ENCODE measurements at places on chromosomes 7 and 10. TPM values are rescaled to one million over a fixed set of nuclear protein-coding genes. Genes with fewer than 3 reads are reported as not detected.

Gene ZNF33A
- total RNA-seq = 13.6 TPM

Gene THAP5
- 45.4 TPM for total RNA-seq

DNA sequence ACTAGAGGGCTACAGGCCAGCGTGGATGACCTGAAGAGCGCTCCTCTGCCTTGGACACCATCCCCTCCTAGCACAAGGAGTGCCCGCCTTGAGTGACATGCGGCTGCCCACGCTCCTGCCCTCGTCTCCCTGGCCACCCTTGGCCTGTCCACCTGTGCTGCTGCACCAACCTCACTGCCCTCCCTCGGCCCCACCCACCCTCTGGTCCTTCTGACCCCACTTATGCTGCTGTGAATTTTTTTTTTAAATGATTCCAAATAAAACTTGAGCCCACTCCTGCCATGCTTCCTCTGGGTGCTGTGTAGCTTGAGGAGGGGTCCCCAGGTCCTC lies 4.5 kb downstream of the SNCG start:
- no peak for DNase-seq

GRCh38 chr7:156234192-156234591 lies 406.4 kb upstream of the RNF32 start:
- DNase-seq = no peak

GRCh38 chr10:11107948-11108347 lies 90.3 kb downstream of the CELF2 start:
- no peak for DNase-seq

- DNase-seq = no peak
Measured at GRCh38 chr7:114104035-114104434, 185.2 kb upstream of the PPP1R3A start.

- DNase-seq = peak; percentile 45
Measured at GRCh38 chr10:101029520-101030295, 1.2 kb downstream of the PDZD7 start.

DNA sequence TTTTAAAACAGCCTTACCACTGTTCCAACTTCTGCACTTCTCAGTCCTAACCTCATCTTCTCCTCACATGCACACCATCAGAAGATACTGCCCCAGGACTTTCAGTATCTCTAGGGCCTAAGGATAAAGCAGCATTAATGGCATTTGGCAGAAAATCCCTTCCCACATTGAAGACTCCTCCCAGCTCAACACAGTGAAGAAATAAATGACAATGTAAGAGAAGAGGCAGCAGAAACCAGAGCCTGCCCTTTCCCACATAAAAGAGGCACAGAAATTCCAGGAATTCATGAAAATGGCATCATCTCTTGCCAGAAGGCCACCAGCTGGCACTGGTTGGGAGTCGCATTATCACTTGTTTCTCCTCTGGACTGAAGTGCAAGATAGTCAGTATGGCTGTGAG lies 3.7 kb downstream of the GCC1 start:
- DNase-seq = no peak

DNA sequence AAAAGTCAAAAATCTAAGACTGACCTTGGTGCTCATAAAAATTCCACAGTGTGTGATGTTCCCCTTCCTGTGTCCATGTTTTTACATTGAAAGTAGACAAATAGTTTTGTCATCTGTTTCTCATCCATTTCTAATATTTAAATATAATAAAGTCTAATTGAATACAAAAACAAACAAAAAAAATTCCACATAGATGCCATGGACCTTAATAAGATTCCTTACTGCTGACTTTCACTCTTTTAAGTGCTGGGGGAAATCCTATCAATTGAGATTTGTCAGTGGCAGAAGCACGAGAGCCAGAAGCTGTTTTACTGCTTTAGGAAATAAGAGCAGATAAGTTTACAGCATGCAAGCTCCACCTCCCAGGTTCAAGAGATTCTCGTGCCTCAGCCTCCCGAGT lies 310.0 kb downstream of the ABCA13 start:
- no peak for DNase-seq

DNA sequence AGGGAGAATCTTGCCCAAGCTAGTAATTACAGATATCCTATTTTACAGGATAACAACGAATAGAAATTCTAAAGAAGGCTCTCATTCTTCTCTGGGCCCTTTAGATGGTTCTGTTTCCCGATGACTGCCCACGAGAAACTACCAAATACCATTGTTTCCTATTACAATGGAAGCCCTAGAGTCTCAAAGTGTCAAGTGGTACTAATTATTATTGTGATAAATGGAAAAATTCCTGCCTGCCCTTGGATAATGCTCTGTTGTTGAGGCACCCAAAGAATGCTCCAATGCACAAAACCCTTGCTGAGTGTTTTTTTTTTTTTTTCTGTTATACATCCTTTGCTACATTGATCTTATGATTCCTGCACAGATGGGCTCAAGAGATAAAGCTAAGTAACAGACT lies 504.5 kb downstream of the XPNPEP1 start:
- DNase-seq = no peak

- DNase-seq = no peak
Measured at GRCh38 chr7:99042957-99043356, 101.0 kb downstream of the SMURF1 start.

GRCh38 chr7:45578022-45578421 lies 3.9 kb downstream of the ADCY1 start:
- no peak for DNase-seq

DNA sequence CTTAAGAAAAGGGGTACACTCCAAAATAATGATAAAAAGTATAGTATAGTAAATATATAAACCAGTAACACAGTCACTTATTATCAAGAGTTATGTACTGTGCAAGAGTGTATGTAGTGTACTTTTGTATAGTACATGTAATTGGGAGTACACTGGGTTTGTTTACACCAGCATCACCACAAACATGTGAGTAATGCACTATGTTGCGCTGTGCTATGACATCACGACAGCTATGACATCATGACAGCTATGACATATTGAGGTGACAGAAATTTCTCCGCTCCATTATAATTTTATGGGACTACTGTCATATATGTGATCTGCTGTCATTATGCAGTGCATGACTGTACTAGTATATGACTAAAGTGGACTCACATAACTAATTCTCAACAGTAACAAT lies 84.6 kb downstream of the KMT2C start:
- DNase-seq = no peak

DNA sequence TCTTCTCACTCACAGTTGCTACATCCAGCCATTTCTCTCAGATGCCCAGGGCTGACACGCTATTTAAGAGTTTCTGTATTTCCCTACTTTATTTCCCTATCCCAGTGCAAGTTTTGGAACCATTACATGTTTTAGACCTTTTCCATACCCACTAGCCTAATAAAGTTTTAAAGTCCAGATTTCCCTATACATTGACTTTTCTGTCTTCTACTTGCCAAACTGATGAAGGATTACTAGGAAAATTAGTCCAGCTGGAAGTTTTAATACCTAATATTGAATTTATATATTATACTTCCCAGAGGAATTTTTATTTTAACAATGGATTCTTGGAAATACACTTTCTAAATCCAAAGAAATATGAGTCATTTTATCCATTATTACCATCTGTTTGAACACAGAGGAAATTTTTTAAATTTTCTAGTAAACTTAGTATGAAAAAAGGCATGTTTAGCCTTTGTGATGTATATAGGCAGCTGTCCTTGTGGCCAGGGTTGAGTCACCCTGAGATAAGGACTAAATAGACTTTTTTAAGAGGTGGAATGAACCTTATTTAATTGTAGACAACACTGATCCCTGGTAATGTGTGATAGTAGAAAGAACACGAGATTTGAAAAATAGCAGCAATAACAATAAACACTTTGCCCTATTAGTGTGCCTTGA lies 205.0 kb downstream of the TFEC start:
- peak; percentile 76 for DNase-seq

- no peak for DNase-seq
Measured at GRCh38 chr10:72015841-72016240, 51.6 kb downstream of the CHST3 start.

- DNase-seq = peak; percentile 27
Measured at GRCh38 chr10:21087476-21087875, 190.4 kb upstream of the NEBL start.

GRCh38 chr10:119418362-119418761 lies 124.2 kb downstream of the RGS10 start:
- peak; percentile 51 for DNase-seq

GRCh38 chr7:12635830-12636229 lies 51.6 kb upstream of the ARL4A start:
- DNase-seq = no peak

DNA sequence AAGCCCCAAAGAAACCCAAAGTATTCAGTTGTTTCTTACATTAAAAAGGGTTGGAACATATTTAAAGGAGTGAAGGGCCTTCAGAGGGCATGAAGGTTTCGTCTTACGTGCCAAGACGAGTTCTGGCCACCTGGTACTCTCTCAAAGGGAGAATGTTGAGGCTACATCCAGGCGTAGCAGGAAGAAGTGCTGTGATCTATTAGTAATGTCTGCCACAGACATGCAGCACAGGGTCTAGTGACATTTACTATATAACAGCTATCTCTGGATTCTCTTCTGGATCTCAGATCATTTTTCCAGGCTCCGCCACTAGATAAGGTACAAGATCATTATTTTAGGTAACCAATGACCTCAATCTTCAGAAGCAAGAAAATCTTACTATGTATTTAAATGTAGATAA lies 76.5 kb upstream of the ARID5B start:
- DNase-seq = no peak

GRCh38 chr7:29189743-29190201 lies 4.8 kb upstream of the CHN2 start:
- peak; percentile 56 for DNase-seq

DNA sequence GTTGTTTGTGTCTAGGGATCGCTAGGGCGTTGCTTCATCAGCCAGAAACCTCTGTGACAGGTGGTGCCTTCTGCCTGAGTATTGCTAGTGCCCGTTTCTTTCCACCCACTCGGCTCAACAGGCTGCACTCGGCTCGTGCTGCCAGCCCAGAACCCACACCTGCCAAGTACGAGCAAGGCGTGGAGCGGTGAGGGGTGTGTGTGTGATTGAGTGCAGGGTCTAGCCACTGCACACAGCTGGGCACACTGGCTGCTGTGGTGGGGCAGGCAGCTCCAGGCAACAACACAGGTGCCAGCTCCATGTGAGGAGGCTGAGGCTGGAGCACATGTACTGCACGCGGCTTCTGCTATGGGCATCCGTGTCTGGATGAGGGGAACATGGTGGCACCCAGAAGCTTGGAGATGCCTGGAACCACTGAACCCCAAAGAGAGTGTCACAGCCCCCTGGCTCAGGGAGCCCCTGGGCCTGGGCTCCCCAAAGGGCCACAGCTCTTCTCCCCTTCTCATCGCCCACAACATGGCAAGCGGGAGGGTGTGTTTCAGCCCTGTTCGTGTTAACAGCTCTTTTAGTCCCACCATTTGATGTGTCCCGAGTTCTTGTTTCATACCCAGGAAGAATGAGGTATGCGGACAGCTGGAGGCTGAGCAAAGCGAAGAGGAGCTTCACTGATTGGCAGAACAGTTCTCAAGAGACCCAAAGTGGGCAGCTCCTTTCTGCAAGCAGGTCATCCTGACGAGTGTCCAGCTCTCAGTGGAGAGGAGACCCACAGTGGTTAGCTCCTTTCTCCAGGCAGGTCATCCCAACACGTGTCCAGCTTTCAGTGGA lies 78.1 kb downstream of the HDAC9 start:
- no peak for DNase-seq
